ENCODE measurements at places on chromosomes 12 and 14.

DNA sequence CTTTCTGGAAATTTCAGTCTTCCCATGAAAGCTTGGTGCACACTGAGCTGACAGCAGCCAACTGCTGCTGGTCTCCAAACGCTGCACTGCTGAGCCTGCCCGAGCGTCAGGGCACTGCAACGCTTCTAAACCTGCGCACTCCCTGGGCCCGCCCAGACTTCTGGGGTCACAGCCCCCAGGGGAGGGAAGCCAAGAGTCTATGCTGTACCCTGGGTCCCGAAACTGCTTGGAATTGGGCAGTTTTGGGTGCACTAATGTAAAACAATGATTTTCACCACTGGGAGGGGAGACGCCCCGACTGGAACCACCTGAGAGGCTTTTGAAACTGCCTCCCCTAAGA, 32.0 kb downstream of the CCDC92 start:
- DNase-seq = no peak

DNA sequence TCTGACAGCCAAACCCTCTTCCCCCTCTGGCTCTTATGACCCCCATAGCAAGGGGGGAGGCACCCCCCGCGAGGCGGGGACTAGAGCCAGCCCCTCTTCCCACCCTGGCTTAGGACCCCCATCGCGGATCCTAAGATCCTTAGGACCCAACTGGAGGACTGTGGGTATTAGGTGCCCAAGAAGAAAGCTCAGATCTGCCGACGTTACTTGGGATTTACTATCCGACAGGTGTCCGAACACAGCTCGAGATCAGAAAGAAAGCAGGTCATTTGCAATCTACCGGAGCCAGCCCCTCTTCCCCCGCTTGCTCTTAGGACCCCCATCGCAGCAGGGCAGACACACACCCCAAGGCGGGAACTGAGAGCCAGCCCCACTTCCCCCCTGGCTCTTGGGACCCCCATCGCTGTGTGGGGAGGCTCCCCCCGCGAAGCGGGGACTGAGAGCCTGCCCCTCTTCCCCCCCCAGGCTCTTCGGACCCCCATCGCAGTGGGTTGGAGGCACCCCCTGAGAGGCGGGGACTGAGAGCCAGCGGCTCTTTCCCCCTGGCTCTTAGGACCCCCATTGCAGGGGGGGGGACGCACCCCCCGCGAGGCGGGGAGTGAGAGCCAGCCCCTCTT, 46.8 kb downstream of the DDX11 start:
- DNase-seq = no peak

DNA sequence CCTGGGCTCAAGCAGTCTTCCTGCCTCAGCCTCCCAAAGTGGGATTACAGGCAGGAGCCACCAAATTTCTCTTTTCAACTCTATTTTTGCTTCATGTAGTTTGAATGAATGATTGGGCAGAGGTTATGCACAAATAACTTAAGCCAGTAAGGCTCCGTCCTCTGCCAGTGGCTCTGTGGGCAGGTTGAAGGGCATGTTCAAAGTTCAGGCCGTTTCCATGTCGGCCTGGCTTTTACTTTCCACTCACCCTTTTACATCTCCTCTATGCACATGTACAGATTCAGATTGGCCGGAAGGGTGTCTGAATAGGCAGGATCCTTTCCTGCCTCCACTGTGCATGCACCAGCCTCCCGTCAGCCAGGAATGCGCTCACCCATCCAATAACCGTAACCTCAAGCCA, 132.3 kb downstream of the EML1 start:
- no peak for DNase-seq

GRCh38 chr14:97692084-97692483, 894.9 kb downstream of the VRK1 start:
- no peak for DNase-seq

GRCh38 chr12:81759190-81760051, at the start of gene PPFIA2:
PPFIA2 (minus strand) TSS chr12:81759350.
- no peak for DNase-seq

GRCh38 chr12:70249903-70250302, 6.7 kb downstream of the CNOT2 start:
- no peak for DNase-seq

Measured in activated T-helper 1 cell treated with anti-CD3 and anti-CD28 coated beads, Interleukin-2, amount 50 U/mL, for 16 hours (primary cell).